GM23338 (cell line): ENCODE measurements at places on chromosomes 7 and 10.

DNA sequence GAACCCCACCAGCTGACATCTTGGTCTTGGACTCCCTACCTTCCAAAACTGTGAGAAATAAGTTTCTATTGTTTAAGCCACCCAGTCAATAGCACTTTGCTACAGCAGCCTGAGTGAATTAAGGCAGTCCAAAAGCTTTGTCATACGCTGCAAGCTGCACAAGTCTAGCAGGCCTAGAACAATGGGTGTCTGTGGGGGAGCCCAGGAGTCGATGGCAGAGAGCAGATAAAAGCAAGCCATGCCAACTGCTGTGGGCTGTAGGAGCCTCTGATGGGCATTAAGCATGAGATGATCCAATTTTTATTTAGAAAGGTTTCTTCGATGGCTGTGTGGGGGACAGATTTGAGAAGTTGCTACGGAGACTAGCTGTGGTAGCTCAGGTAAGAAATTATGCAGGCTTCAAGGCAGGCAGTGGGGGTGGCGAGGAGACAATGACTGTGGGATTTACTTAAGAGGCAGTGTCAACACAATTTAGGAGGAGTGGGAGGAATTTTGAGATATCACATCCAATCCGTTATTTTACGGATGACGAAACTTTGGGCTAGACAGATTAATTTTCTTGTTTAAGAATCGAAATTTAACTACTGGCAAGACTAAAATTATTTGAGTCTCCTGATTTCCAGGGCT is 110.4 kb downstream of the NRCAM start:
- DNase-seq = peak; percentile 8

DNA sequence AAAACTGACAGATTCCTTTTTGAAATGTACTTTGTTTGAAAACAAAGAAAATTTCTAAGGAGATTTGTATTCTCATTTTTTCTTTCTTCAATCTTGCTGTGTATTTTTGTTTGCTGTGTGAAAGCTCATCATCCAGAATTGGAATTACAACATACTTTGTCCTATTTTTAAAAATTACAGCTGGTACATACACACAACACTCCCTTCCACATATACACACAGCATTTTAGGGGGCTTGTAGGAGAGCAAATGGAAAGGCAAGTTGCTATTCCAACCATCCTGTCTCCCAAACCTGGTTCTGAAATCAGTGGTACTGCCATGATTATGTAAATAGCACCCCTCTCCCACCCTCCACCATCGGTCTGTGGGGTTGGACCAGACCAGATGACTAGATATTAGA is 101.1 kb upstream of the SAMD8 start:
- no peak for DNase-seq

DNA sequence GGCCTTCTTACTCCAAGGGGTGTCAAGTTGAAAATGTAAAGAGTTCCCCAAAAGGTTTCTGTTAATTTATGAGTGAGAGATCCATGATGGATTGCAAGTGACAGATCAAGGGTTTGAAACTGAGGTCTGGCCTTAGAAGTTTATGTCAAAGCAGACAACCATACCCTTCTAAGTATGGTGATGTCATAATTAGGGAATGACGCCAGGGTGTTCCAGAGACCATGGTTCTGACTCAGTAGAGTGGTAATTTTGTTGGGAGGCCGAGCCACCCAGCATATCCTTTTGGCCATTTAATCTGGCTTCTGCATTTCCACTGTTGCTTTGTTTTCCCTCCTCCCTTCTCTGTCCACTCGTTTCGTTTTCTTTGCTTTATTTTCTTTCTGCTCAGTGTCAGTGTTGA is 2.7 kb downstream of the TRUB1 start:
- DNase-seq = no peak

- no peak for DNase-seq
These were observed 1.5 kb upstream of the RALA start for GRCh38 chr7:39621784-39622411.

DNA sequence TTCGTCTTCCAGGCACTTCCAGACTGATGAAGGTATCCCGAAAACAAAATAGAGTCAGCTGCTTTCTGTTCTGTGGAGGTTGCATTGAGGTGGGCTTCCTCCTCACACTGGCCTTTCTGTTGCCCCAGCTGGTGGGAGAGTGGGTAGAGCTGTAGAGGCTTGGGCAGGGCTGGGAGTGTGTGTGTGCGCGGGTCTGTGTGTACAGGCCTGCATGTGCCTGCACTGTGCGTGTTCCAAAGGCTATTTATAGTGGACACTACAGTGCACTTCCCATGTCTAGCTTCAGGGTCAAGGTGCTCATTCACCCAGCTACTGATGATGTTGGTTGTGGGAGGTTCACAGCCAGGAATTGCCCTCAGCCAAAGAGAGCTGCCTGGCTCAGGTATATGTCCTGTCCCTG is 260.1 kb upstream of the HABP2 start:
- no peak for DNase-seq

DNA sequence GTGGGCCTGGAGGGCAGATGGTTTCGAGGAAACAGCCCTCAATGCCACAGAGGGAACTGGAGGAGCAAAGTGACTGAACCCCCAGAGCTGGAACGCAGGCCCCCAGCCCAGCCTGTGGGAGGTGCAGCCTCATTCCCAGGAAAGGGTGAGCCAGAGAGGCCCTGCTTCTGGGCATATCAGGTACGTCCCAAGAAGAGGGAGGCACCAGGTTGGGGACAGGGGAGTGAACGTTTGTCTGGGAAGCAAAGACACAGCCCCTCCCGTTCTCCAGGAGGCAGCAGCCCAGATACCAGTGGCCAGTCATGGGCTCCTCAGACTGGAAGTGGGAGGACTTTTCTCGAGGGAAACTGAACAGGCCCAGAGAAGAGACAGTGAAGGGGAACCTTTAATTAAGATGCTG is 74.3 kb upstream of the RET start:
- DNase-seq = no peak

GRCh38 chr7:3439333-3440030 is 138.4 kb downstream of the SDK1 start:
- DNase-seq = no peak

DNA sequence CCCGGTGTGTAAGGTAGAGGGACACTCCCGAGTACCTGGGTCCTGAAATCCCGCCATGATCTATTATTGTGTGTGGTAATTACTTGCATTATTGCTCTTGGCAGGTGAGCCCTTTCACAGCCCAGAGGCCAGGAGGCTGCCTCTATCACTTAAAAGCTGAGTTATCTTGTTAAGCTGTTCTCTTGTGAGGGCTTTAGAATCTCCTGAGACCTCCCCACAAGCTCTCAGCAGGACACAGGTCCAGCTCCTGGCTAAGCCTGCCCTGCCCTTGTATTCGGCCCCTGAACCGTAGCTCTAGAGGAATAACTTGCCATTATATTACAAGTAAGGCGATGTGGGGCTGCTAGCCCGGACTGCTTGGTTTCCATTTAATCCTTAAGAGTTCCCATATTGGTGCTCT is 13.9 kb downstream of the SND1 start:
- DNase-seq = peak; percentile 62

GRCh38 chr7:150948791-150949251 is 29.3 kb downstream of the KCNH2 start:
- no peak for DNase-seq

GRCh38 chr10:14191871-14192270 is 138.9 kb downstream of the FRMD4A start:
- no peak for DNase-seq

DNA sequence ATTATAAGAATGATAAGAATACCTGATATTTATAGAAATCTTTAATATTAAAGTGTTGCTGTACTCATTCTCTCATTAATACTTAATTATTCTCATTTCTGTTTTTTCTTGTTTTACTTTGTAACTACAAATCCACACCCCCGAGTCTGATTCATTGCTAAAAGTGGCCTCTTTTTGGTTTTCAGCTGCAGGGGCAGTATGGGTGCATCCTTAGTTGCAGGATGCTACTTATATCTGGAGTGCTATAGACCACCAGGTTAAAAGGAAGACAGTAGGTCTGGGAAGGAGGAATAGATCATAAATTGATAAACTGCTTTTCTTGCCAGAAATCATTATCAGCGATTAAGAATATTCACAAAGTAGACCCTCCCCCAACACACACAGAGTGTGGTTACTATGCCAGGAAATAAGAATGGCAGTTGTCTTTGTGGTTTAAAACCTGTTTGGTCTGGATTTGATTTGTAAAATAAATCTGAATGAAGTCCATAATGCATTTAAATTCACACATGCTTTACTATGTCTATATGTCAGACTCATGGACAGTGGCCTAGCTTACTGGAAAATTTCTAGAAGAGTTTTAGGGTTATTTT is 96.5 kb downstream of the NRF1 start:
- no peak for DNase-seq

GRCh38 chr7:129053938-129054437 is 923 bp downstream of the TNPO3 start:
- DNase-seq = no peak

DNA sequence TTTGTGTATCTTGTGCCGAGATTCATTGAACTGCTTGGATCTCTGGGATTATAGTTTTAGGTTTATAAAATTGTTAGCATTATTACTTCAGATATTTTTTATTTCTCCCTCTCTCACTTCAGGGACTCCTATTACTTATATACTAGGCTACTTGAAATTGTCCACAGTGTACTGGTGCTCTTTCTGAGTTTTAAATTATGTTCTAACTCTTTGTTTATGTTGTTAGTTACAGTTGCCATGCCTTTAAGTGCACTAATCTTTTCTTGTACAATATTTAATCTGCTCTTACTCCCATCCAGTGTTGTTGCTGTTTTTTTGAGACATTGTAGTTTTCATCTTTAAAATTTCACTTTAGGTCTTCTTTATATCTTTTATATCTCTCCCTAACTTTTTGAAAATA is 13.1 kb downstream of the PLEKHS1 start:
- no peak for DNase-seq

DNA sequence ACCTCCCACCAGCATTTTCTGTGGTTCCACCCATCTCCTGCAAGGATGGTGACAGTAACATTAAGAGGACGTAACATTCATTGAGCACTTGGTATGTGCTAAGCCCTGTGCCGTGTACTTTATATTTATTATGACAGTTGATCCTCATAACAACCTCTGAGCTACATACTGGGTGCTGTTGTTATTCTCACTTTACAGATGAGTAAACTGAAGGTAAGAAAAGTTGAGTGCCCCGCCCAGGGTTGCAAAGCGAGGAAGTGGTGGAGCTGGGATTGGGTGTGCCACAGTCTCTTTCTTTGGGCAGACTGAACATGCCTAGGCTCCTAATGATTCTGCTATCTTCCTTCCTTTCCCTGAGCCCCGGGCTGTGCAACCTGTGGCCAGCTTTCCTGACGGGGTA is 107.4 kb downstream of the SH3PXD2A start:
- DNase-seq = no peak

DNA sequence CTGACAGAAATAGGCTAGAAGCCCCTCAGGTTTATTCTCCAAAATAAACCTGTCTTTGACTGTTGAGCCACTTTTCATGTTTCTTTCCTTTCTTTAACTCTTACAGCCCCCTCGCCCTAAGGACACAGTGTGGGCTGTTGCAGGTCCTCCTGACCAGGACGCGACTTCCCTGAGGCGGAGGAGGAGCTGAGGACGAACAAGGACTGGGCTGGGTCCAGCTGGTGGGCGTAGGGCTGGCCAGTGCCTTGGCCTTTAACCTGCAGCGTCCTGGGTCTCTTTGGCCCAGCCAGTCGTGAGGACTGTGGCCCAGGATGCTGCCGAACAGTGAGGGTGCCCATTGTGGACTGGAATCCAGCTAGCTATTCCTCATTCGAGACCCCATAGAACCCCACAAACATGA is 13.4 kb upstream of the BMS1 start:
- no peak for DNase-seq

DNA sequence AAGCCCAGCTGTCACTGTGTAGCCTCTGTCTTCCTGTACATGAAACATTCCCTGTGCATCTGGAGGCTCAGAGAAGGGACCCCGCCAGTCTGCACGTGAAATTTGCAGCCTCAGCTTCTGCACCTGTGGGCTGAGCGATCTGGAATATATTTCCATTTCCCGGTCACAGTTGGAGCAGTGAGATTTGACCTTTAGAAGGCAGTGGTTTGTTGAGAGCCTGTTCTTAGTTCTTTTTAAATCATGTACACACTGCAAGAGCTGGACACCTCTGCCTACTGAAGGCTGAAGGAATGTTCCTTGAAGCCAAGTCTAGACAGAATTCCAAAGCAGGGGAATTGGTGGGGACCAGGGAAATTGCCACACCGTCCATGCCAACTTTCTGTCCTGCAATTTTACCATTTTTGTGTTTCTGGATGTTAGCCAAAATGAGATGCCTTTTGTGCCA is 706.6 kb downstream of the INHBA start:
- DNase-seq = no peak

DNA sequence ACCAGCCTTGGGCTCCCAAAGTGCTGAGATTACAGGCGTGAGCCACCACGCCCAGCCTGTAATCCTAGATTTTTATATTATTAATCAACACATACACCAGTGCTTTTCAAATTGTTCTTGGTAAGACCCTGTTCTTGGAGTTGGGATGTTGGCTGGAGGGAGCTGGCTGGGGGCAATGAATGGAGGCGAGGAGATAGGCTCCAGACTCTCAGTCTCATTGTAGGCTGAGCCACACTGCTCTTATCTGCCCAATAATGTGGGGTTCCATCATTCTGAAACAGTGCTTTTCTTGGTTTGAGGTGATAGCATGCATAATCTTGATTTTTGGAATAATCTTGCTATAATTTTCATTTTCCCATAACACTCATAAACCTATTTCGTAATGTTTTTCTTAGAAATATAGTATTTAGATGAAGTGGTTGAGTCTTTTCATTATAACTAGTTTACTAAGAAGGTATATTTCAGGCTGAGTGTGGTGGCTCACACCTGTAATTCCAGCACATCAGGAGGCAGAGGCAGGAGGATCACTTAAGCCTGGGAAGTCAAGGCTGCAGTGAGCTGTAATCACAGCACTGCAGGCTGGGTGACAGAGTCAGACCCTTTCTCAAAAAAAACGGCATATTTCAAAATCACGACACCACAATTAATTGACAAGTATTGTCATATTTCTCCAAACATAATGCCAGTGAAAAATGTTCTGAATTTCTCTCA is 65.1 kb upstream of the LYZL2 start:
- DNase-seq = no peak

DNA sequence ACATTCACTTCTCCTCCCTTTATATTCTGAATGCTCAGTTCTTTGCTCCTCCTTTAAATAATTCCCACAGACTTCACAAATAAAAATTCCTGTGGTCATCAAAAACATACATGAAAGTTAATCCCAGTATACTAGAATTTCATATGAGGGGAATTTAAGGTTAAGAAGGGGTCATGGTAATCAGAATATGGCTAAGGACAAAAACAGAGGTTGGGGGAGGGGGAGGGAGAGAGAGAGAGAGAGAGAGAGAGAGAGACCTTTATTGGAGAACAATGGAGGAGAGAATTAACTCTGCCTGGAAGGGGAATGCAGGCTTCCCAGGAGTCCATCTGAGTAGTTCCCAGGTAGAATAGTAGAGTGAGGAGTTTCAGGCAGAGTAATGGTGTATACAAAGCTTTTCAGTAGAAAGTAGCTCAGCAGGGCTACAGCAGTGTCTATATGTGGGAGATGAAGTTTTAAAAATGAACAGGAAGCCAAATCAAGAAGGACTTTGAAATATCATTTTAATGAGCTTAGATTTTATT is 5.2 kb upstream of the CUBN start:
- peak; percentile 16 for DNase-seq

DNA sequence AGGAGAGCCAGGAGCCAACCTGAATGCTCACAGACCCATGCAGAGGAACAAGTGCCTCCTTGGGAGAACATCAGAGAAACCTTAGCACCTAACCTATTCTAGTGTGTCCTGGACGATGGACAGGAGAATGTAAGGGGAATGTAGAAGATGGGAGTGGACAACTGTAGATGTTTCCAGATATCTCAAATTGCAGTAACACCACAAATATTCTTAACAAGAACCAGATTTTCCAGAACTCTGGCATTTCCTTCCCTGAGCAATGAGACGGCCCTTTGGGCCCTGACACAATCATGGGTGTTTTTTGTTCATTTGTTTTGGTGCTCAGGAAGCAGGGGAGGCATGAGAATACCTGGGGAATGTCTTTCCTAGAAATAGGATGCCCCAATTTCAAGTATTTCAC is 196.1 kb upstream of the PRSS1 start:
- no peak for DNase-seq
